ENCODE measurements at places on chromosomes 12 and 14. TPM values are rescaled to one million over a fixed set of nuclear protein-coding genes. Genes with fewer than 3 reads are reported as not detected.

DNA sequence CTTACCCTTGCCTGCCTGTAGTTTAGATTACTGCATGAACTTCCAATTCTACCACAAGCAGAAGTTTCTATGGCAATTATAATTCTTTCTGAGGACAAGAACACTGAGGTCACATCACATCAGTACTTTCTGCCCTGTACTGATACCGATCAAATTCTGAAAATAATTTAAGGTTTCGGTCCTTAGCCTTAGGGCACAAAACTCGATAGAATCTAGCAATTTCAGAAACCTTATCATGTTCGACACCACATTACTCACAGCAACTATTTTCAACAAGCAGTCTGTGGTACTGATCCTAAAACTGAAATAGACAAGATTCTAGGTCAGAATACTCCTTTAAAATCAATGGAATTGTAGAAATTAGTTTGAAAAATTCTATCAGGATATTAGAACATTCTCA, 187.0 kb upstream of the LRFN5 start:
- H3K27me3 ChIP-seq = no peaks in the 10 kb centered on the region
- no peak overlapping the region for H3K4me3 ChIP-seq
- H3K27ac ChIP-seq = no peak overlapping the region
- H3K36me3 ChIP-seq = no peaks in the 10 kb centered on the region
- no peak for DNase-seq
- no peaks in the 10 kb centered on the region for H3K4me1 ChIP-seq

DNA sequence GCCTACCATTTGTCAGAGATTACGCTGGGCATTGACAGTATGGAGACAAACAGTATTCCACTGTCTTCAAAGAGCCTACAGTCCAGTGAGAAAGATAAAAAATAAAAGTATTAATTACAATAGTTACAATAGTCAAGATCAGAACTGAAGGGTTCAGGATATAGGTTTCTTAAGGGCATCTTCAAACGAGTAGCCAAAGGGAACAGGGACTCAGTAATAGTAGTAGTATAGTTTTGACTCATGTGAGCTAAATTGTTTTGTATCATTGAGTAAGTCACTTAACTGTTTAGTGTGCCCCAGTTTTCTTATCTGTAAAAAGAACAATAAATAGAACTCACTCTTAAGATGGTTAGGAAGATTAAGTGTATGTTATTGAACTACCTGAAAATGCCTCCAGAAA, 123.6 kb downstream of the METTL25 start:
- no peak overlapping the region for H3K27ac ChIP-seq
- no peak overlapping the region for H3K4me3 ChIP-seq
- no peaks in the 10 kb centered on the region for H3K36me3 ChIP-seq
- H3K27me3 ChIP-seq = no peaks in the 10 kb centered on the region
- no peaks in the 10 kb centered on the region for H3K4me1 ChIP-seq

GRCh38 chr14:93232159-93232558, 25.1 kb downstream of the UBR7 start:
- no peak overlapping the region for H3K4me3 ChIP-seq
- H3K27me3 ChIP-seq = no peaks in the 10 kb centered on the region
- H3K27ac ChIP-seq = no peak overlapping the region
- peaks cover 5% of the 10 kb centered on the region for H3K36me3 ChIP-seq

DNA sequence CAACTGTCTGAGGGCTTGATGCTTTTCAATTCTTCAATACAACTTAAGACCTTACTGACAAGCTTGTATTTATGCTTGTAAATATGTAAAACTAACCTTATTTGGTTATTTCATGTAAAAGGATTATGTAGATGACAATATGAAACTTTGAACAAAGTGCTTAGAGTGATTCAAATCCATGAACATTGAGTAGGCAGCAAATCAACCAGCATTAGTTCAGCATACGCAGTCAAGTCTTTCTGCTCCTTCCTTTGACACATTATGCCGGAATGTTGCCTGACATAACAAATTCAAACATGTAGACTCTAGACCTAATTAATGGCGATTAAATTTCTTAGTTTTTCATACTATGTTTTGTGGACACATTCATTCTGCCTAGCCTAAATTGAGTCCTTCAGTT, 105.2 kb downstream of the FGD4 start:
- no peaks in the 10 kb centered on the region for H3K36me3 ChIP-seq
- no peaks in the 10 kb centered on the region for H3K4me1 ChIP-seq
- no peak for DNase-seq
- H3K27me3 ChIP-seq = no peaks in the 10 kb centered on the region
- no peak overlapping the region for H3K4me3 ChIP-seq

The MIPOL1 gene
- not detected for total RNA-seq

DNA sequence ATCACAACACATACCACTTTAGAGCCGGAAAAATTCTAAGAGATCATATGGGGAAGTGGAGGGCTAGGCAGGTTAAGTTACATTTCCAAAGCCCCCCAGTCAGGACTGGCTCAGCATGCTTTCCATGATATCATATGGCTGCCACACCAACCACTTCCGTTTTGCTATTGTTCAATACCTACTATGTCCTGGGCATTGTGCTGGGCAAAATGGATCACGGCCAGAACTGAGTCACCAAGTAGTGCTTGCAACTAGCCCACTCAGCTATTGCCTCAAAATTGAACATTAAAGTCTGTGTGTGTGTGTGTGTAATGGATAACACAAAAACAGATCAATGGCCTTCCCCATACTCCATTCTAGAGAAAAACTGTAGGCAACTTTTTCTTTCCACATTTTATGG, 22.7 kb downstream of the WIF1 start:
- DNase-seq = no peak
- no peak overlapping the region for H3K27ac ChIP-seq
- H3K36me3 ChIP-seq = no peaks in the 10 kb centered on the region
- no peaks in the 10 kb centered on the region for H3K27me3 ChIP-seq
- no peak overlapping the region for H3K4me3 ChIP-seq

The CACNA2D4 gene
- 0.22 TPM for total RNA-seq

The LRRK2 gene
- total RNA-seq = 0.07 TPM

- H3K36me3 ChIP-seq = no peaks in the 10 kb centered on the region
- H3K4me3 ChIP-seq = no peak overlapping the region
- H3K4me1 ChIP-seq = peaks cover under 1% of the 10 kb centered on the region
- H3K27ac ChIP-seq = no peak overlapping the region
- no peak for DNase-seq
Observed at GRCh38 chr12:62912644-62913043, 22.3 kb downstream of the PPM1H start.

GRCh38 chr12:64810831-64811230, 13.6 kb upstream of the TBC1D30 start:
- no peak for DNase-seq
- no peaks in the 10 kb centered on the region for H3K27me3 ChIP-seq
- no peaks in the 10 kb centered on the region for H3K36me3 ChIP-seq
- H3K4me3 ChIP-seq = no peak overlapping the region
- no peak overlapping the region for H3K27ac ChIP-seq

DNA sequence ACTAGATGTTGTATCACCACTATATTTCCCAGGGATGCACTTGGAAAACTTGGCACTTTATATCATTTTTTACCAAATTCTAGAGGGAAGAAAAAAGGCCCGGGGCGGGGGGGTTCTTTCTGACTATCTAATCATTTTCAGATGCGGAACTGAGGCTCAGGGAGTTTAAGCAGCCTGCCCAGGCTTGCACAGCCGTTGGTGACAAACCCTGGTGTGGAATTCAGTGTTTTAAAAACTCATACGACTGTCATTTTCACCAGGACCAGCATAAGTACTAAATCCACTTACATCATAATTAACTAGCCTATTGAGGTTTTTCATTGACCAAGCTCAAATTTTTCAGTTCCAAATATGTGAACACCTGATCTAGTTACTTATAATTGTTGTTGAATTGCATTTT, 181.0 kb downstream of the IPO8 start:
- no peaks in the 10 kb centered on the region for H3K4me1 ChIP-seq
- no peaks in the 10 kb centered on the region for H3K27me3 ChIP-seq
- no peak overlapping the region for H3K4me3 ChIP-seq
- DNase-seq = no peak

DNA sequence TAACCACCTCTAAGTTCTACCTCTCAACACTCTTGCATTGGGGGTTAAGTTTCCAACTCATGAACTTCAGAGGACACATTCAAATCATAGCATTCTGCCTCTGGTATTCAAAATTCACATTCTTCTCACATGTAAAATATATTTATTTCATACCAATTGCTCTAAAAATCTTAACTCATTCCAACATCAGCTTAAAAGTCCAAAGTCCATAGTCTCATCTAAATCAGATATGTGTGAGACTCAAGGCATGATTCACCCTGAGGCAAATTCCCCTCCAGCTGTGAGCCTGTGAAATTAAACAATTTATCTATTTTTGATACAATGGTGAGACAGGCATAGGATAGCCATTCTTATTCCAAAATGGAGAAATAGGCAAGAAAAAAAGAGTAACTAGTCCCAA, 214.0 kb downstream of the RGS6 start:
- no peak overlapping the region for H3K4me3 ChIP-seq
- H3K27ac ChIP-seq = no peak overlapping the region
- no peak for DNase-seq
- no peaks in the 10 kb centered on the region for H3K4me1 ChIP-seq
- H3K27me3 ChIP-seq = no peaks in the 10 kb centered on the region

DNA sequence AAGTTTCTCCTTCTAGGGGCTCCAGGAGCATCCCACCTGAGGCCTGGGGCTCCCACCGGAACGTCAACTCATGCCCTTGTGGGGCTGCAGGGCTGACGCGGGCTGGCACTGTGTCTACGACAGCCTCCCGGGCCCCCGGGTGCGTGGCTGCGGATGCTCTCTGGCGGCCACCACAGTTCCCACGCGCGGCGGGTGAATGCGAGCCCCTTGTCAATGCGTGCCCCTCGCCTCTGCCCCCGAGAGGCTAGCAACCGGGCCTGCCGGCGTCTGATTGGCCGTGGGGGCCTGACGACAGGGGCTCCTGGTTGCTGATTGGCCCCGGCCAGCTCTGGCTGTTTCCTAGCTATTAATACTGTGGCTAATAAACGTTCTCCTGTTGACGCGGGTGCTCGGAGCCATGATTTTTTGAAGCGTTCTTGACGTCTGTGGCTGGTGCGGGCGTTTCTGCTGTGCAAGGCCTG, 1.8 kb upstream of the MEG3 start:
- no peaks in the 10 kb centered on the region for H3K27me3 ChIP-seq
- DNase-seq = no peak
- H3K4me1 ChIP-seq = no peaks in the 10 kb centered on the region
- H3K4me3 ChIP-seq = no peak overlapping the region
- H3K27ac ChIP-seq = no peak overlapping the region

DNA sequence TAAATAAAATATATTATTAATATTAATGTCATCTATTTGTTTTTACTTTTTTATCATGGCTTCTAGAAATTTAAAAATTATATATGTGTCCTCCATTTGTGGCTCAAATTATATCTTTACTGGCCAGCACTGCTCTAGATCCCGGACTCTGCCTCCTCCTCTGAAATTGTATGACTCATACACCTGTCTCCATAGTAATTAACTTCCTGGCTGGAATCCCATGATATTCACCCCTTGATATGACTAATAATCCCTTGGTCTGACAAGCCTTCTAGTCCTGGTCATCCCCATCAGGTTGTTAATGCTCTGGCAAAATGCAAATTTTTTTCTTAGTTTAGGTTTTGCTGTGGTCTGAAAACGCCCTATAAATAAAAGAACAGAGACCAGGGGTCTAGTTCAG, 116.2 kb downstream of the BMP4 start:
- H3K27ac ChIP-seq = no peak overlapping the region
- H3K4me3 ChIP-seq = no peak overlapping the region
- 0 out of 2 replicates have a peak, but pooled peaks cover 3% of the 10 kb centered on the region for H3K27me3 ChIP-seq
- no peaks in the 10 kb centered on the region for H3K36me3 ChIP-seq
- no peak for DNase-seq

DNA sequence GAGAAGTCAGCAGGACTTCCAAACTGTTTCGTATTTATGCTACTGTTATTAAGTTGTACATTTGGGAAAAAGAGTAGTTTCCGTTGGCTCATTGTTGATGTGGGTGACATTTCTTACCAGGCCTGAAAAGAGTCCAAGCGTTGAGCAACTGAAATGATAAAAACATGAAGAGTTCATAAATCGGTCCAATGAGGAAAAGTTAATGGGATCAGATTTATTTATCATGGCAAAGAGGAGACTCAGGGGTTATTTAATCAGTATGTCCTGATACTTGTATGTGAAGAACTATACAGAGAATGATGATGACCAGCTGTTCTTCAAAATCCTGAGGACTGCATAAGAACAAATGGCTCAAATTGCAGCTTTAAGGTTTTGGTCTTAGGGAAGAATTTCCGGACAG, 7.7 kb downstream of the VRK1 start:
- H3K4me3 ChIP-seq = no peak overlapping the region
- no peaks in the 10 kb centered on the region for H3K27me3 ChIP-seq
- H3K27ac ChIP-seq = no peak overlapping the region
- no peak for DNase-seq

The ENDOU gene
- 1.2 TPM for total RNA-seq

- no peaks in the 10 kb centered on the region for H3K27me3 ChIP-seq
- H3K27ac ChIP-seq = no peak overlapping the region
- no peak for DNase-seq
Observed at GRCh38 chr14:32367516-32367915, 38.4 kb downstream of the AKAP6 start.

The KIF21A gene
- total RNA-seq = 0.82 TPM

DNA sequence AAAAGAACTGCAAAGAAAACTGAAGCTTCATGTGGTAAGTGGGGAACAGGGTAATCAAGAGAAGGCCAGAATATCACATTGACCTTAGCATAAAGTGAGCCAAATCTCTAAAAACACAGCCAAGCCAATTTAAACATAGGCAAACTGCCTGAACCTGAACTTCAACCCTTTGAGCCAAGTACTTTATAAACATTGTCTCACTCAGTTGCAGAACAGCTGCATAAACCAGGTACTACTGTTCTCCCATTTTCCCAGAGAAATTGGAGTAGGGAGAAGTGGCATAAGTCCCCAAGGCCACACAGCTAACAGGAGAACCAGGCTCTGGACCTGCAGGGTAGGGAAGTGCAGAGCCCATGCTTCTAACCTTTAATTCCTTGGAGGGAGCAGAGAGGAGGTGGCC, 30.4 kb upstream of the FKBP4 start:
- DNase-seq = no peak
- no peaks in the 10 kb centered on the region for H3K36me3 ChIP-seq
- no peak overlapping the region for H3K27ac ChIP-seq
- H3K27me3 ChIP-seq = no peaks in the 10 kb centered on the region
- no peak overlapping the region for H3K4me3 ChIP-seq
- H3K4me1 ChIP-seq = no peaks in the 10 kb centered on the region

DNA sequence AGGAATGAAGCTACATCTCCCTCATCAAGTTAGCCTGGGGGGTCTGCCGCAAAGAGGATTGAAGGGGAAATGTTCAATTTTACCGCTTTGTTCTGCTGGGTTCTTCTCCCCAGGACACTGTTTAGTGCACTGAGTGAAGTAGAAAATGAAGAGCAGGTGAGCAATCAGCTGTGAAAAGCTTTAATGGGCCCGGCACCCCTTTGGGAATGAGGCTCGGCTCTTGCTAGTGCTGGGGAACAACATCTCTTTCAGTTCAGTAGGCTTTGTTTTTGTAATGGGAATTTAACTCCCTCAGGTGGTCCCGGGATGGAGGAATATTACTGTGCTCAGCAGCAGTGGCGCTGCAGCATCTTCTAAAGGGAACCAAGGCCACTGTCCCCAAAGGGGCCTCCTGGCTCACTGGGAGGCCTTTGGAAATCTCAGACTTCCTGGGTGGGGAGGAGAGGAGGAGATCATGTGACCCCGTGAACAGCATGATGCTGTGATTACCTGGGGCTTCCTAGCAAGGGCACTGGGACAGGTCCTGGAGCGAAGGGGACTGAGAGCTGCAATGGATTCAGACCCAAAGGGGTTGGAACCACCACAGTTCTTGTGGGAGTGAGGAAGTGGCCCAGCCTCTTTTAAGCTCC, 85.2 kb upstream of the MAX start:
- peak overlapping the region; percentile 4 for H3K4me3 ChIP-seq
- no peak for DNase-seq
- no peaks in the 10 kb centered on the region for H3K36me3 ChIP-seq
- H3K27ac ChIP-seq = no peak overlapping the region
- peaks cover 16% of the 10 kb centered on the region for H3K4me1 ChIP-seq

The CPSF2 gene
- total RNA-seq = 76.2 TPM

All from Karpas-422 (cell line).